NCI-H748 treated with DMSO at 0.1 percent for 48 hours (cell line): ENCODE measurements at places on chromosomes 5 and 9.

GRCh38 chr9:134205672-134206310, 41.4 kb upstream of the RNU6ATAC start:
- peak; percentile 91 for DNase-seq

DNA sequence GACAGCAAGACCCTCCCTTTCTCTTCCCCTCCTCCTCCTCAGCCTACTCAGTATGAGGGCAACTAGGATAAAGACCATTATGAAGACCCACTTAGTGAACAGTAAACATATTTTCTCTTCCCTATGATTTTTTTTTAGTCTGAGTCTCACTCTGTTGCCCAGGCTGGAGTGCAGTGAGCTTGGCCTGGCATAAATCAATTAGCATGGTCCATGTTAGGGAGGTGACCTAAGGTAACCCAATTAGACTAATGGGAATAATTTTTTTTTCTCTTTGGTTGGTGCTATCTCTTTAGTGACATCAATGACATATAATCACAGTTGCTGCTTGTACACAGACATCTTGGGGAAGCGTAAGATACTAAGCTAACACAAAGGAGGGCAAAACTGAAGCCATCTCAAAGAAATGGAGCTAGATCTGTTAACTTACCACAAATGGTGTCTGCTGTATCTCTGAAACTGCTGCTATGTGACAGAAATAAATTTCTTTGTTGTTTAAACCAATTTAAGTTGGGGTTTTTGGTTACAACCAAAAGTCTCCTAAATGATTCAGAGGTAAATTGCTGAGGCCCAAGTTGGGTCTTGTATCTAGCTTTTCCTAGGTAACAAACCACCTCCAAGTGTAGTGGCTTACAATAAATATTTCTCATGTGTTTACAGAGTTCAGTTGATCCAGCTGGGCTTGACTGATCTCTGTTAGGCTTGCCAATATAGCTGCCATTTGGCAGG, 13.3 kb downstream of the PKD2L2 start:
- no peak for DNase-seq

DNA sequence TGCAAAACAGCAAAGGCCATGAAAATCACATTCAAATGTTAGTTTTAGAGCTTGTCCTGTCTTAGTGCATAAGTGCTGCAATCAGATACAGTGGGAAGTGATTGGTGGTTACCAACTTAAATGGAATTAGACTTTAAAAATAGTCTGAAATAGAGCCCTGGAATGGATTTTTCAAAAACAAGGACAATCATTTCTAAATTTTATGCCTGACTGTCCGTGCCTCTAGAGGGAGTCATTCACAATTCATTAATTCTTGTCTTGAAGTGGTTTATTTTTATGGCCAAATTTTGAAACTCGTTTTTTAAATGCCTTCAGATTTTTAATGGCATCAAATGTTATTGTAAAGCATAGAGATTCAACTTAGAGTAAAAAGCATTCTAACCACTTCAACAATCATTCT, 561.8 kb upstream of the DAB2 start:
- DNase-seq, result no peak

GRCh38 chr5:151092762-151093161, 11.9 kb upstream of the TNIP1 start:
- DNase-seq, result no peak

DNA sequence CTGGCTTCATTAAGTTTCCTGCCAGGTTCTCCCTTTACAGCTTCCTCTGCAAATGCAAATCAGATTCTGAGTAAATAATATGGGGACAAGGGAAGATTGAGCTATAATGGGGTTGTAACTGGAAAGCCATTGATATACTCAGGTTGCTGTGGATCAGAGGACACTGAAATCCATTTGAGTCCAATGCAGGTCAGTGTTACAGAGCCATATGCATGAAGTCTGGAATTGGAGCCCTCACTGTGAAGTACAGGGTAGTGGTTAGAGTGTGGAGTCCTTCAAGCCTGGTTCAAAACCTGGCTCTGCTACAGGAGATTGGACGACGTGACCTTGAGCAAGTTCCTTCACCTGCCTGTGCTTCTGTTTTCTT, 48.7 kb downstream of the TIMD4 start:
- no peak for DNase-seq

DNA sequence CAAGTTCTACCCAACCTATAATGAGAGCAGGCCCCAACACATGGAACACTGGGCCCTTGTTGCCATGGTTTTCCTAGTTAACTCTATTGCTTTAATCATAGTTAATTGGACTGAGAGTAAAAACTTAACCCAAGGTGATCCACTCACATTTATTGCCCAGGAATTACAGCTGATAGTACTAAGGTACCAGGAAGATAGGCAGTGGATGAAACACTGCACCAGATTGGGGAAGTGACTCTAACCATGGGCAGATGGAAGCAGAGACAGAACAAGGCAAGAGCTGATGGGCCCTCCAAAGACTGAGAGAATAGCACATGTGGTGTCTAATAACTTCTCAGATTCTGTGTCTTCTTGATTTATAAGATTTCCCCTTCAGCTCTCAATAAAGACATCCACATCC, 145.7 kb upstream of the TRIM32 start:
- no peak for DNase-seq

GRCh38 chr9:85402551-85402950, 339.2 kb downstream of the AGTPBP1 start:
- DNase-seq, result no peak

DNA sequence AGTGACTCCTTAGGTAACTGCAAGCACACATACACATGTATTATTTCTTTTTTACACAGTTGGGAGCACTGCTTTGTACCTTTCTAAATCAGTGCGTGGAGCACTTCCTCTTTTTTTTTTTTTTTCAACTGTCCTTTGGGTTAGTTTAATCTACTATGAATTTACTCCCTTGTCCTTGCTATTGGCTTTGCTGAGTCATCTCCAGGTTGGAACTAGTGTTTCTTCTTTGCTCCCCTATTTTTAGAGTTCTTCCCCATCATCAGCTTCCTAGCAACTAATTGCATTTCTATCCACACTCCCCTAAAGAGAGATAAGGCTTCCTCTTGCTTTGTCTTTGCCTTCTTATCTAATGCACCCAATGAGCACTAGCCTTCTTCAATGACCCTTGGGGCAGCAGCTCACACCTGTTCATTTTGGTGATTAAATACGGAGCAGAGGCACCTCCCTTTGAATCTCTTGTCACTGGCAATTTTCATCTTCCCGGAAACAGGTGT, 24.3 kb downstream of the S100Z start:
- DNase-seq, result peak; percentile 91

DNA sequence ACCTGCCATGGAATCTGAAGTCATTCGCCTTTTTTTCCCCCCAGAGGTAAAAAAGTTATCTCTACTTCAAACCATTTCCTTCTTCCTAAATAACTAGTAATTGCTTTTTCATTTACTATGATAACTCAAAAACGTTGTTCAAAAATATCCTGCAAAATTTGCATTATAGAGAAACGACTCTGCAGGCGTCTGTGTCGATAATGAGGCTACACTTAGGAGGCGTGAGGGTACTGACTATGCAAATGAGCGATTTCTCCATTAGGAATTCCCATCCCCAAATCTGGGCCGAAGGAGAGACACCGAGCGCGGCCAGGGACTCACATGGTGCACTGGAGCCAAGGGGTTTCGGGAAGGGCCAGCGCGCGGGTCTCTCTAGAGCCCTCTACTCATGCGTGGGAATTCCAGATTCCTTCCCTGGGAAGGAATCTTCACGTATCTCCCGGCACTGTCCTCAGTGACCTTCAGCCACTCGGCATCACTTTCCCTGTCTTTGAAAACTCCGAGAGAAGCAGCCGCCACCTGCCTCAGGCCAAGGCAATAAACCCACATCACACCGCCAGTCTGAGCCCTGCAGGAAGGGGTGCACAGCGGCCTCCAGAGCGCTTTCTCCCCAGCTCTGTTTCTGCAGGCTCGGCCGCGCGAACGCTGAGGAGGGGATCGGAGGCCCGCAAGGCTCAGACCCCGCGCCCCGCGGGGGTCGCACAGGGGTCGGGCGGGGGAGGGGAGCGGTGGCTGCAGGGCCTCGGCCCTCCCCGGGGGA, 718 bp upstream of the DENND4C start:
- DNase-seq, result peak; percentile 73

DNA sequence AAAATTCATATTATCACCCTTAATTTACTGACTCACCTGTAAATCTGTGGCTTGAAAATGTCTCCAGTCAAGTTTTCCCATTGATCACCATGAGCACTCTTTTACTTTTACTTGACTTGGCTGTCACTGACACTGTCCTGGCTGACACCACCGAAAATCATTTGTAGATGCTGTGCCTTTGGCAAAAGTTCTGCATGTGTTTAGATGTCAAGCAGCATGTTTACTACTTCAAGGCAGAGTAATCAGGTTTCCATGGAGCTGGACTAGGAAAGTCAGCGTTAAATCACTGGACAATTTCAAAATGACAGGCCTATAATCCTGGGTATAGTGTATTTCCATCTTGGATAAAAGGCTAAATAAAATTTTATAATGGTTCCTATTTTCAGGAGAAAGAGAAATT, 1530.6 kb upstream of the CDH6 start:
- no peak for DNase-seq
